T-helper 2 cell (primary cell): ENCODE measurements at places on chromosomes 16 and 17.
A peak's percentile ranks its signal among the peaks of the same experiment; 100 is the strongest.

- no peak for DNase-seq
Measured at GRCh38 chr16:66510711-66511601, 39.0 kb downstream of the TK2 start.

- no peak for DNase-seq
Measured at GRCh38 chr16:81445966-81446906, 1.6 kb downstream of the CMIP start.

DNA sequence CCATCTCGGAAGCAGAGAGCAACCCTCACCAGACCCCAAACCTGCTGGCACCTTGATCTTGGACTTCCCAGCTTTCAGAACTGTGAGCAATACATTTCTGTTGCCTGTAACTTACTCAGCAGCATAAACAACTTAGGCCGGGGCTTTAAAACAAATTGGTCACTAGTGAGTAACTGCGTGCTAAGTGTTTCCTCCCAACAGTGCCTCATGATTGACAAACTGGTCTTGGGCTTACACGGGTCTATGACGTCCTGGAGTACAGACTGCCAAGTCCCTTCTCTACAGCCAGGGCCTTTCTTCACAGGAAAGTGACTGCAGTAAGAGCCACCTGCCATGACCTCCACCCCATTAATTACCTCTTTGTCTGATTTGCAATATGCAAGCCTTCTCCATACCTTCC lies 136.7 kb downstream of the XYLT1 start:
- DNase-seq: no peak

DNA sequence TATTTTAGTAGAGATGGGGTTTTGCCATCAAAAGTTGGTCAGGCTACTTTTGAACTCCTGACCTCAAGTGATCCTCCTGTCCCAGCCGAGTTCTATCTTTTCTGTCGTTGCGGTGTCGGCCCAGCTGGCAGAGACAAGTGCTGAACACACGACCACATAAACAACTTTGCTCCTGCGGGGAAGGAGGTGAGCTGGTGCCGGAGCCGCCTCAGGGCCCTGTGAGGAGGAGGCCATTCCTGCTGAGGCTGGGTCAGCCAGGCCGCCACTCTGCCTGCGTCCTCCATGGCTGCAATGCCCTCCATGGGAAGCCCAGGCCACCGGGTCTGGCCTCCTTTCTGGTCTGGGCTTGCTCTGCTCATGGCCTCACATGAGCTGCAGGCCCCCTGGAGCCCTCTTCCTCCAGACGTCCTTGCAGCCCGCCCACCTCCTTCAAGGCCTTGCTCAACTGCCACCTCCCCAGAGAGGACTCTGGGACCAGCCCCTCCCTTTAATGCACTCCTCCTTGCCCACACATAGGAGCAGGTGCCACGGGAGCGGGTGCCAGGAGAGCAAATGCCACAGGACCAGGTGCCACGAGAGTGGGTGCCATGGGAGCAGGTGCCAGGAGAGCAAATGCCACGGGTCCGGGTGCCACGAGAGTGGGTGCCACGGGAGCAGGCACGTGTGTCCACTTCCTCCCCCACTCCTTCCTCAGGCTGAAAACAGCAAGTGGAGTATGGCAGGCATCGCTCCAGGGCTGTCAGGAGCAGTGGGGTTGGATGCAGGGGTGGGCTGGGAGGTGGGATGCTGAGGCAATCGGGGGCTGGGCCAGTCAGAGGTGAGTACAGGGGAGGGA lies 28.4 kb upstream of the CBFA2T3 start:
- DNase-seq: no peak

GRCh38 chr16:79339863-79340262 lies 260.7 kb downstream of the MAF start:
- DNase-seq: no peak

GRCh38 chr16:67943619-67944504 lies at the start of gene LCAT:
Gene LCAT (minus strand): TSS chr16:67944120. CDS start chr16:67944101, 19 bp downstream.
- DNase-seq: no peak

DNA sequence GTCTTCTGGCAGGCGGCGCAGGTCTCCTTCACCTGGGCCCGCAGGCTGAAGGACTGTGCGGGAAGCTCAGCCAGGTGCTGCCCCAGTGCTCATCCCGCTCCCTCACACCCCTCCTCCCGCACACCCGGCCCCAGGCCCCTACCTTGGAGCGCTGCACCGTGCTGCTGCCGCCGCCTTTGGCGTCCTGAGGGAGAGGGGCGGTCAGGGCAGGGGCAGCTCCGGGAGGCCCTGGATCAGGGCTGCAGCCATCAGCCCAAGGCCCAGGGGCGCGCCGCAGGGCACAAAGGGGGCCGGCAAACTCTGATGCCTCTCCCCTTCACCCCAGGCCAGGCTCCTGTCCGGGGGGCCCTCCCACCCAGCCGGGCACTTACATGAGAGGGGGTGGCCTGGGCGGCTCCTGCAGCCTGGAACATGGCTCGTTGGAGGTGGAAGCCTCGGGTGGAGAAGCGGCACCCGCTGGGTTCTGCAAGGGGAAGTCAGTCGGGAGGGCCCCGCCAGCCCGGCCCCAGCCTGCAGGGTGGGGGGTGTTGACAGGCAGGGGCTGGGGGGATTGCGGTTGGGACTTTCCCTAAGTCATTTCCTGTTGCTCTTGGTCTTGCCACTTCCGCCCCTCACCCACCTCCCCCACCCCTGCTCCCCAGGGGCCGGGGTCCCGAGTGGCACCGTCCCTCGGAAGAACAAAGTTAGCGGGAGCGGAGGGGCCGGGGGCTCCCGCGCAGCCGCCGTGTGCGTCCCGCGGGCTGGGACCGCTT lies 863 bp downstream of the LIMD2 start:
- peak; percentile 59 for DNase-seq

GRCh38 chr16:82044585-82044911 lies 9.5 kb downstream of the HSD17B2 start:
- DNase-seq: no peak

DNA sequence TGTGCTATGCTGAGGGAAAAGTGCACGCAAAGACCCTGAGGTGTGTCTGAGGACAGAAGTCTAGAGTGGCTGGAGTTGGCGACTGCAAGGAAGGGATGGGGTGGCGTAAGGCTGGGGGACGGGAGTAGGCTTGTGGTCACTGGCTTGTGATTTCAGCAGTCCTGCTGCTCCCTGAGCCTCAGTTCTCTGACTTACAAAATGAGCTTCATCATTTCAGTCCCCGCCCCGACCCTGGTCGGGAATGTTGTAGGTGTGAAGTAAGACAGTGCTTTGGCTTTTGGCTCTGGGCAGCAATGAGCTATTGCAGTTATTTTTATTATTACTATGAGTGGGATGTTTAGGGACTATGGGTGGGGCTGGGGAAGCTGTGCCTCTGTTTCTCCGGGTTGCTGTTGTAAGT lies 8.6 kb downstream of the ADGRG1 start:
- no peak for DNase-seq

GRCh38 chr16:49497466-49497865 lies 123.9 kb downstream of the C16orf78 start:
- DNase-seq: no peak

- DNase-seq: no peak
Measured at GRCh38 chr16:64983231-64983630, 138.6 kb downstream of the CDH11 start.

DNA sequence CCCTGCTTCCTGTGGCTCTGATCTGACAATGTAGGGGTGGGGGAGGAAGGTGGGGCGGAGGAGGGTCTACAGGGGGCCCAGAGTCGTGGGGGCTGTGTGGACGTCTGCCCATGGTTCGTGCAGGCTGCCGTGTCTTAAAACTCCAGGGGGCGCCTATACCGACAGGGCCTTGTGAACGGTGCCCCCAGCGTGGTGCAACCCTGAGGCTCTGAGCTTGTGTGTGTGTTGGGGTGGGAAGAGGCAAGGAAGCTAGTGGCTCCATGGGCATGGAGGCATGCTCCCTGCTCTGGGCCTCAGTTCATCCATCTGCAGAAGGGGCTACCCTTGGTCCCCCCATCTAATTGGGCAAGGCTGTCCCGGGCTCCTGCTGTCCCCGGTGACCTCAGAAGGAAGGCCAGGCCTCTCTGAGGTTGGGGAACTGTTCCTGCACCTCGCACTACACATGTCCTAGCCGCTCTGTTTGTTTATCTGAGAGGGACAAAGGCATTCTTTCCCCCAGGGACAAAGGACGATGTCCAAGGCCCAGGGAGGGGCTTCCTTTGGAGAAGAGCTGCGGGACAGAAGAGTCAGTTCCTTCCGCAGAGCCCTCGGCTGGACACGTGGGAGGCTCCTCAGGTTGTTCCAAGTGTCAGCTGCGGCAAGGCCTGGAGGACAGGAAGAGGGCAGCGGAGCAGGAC lies 13.5 kb downstream of the CA4 start:
- DNase-seq: no peak

DNA sequence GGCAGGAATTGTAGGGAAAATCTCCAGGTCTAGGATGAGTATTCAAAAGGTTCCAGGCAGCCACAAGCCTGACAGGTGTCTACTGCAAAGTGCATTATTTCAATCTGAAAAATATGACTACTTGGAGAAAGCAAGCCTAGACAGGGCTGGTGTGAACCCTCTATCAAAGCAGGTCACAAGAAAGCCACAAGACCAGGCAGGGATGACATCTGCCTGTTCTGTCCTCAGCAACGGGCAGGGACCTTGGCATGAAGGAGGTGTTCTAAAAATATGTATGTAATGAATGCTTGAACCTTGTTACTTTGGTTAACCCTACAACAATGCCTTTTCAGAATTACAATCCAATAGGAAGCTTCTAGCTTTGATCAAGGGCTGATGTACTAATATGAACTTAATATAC lies 1.2 kb upstream of the COX6A2 start:
- DNase-seq: no peak

- no peak for DNase-seq
Measured at GRCh38 chr16:27453494-27453825, 51.5 kb downstream of the IL21R start.

DNA sequence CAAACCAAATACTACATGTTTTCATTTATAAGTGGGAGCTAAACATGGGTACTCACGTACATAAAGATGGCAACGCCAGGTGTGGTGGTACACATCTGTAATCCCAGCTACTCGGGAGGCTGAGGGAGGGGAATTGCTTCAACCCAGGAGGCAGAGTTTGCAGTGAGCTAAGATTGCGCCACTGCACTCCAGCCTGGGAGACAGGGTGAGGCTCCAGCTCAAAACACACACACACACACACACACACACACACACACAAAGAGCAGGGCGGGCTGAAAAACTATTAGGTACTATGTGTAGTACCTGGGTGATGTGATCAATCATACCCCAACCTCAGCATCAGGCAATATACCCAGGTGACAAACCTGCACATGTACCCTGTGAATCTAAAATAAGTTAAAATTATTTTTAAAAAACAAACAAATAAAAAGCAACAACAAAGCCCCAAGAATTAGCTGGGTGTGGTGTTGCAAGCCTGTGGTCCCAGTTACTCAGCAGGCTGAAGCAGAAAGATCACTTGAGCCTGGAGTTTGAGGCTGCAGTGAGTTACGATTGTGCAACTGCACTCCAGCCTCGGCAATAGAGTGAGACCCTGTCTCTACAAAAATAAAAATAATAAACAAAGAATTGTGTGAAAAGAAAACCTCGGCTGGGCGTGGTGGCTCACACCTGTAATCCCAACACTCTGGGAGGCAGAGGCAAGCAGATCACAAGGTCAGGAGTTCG lies 11.9 kb upstream of the FAAP100 start:
- no peak for DNase-seq
